ENCODE measurements at places on chromosomes 11 and 22.

DNA sequence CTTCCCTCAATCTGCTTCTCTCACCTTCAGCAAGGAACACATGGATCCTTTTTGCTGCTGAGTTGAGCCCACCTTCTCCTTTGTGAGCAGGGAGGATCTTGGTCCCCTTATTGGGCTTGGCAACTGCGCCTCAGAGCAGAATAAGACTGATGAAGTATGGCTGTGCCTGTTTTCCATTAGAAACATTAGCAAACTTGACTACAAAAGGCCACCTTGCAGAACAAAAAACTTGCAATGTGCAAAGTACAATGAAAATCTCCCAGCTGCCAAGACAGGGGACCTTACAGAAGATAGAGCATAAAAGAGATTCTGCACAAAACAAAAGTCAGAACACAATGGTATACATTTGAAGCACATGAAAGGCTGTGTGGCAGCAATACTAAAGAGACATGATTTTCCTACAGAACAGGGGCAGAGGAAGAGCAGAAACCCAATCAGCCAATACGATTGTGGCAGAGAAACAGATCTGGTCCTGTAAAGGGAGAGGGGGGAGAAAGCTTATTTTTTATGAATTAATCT, 173.5 kb upstream of the SNX19 start:
- no peak for DNase-seq

DNA sequence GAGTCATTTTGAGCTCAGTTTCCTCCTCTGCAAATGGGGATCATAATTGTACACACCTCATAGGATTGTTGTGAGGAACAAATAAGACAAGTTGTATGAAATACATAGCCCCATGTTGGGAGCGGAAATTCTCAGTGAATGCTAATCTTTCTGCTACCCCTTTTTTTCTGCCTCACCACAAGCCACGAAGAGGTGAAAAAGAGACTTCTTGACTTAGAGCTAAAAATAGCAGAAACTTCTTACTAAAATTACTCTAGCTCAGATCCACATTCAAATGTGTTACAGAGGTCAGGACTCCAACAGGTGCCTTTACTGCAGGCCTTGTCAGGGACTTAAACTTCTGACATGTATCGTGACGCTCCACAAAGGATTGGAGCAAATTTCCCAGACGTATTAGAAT, 128.5 kb downstream of the MIAT start:
- DNase-seq = no peak

DNA sequence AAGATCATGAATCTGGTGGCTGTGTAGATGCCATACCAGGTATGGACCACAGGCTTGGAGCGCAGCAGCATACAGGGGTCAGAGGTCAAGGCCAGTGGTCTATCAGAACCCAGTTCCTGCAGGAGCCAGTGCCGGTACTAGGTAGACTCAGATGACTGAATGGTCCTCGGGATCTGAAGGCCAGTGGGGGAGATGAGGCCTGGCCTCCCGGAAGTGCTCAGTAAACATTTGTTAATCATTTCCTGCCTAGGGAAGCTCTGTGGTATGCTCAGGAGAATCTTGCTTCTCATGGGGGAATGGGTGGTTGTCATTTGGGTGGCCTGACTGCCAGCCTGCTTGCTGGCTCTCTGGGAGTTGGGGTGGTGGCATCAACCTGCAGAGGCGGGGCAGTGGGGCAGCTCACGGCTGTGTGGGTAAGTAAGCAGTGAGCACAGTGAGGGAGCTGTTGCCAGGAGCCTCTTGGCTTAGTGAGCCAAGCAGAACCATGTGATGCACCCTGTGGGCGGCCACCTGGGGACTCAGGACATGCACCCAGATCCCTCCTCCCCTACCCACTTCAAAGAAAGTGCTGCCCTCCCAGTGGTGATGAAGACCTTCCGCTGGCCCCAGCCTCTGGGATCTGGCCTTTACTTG, 33.0 kb downstream of the PTPRJ start:
- no peak for DNase-seq

- DNase-seq = no peak
Measured at GRCh38 chr11:46291441-46292150, 14.1 kb downstream of the CREB3L1 start.

- no peak for DNase-seq
Measured at GRCh38 chr22:40635940-40636379, 559 bp downstream of the MRTFA start.

DNA sequence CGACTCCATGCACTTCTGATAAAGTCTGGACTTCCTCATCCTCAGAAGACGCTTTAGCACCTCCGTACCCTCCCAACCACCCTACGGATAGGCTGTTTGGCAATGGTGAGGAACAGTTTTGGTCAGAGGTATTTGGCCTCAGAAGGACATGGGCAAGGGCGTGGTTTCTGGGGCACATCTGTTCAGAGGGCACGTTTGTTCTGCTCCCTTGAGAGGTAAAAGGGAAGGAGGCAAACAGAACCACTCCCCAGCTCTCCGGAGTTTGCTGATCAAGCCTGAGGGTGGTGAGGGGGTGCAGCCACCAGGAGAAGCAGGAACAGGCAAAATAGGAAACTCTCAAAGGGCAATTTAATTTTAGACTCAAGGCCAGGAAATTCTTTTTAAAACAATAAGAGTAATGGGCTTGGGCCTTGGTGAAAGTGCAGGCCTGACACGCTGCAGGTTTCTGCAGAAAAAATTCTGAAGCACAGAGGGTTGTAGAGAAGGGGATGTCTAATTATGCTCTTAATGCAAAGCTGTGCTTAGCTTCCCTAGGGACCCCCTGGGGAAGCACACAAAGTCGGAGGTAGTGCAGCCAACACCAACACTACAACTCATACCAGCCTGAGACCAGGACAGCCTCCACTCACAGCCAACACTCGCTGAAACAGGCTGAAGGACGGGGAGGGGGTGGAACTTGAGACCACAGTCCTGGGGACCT, 23.3 kb downstream of the ETS1 start:
- DNase-seq = no peak

GRCh38 chr22:34841911-34842310, 224.0 kb upstream of the ISX start:
- no peak for DNase-seq

DNA sequence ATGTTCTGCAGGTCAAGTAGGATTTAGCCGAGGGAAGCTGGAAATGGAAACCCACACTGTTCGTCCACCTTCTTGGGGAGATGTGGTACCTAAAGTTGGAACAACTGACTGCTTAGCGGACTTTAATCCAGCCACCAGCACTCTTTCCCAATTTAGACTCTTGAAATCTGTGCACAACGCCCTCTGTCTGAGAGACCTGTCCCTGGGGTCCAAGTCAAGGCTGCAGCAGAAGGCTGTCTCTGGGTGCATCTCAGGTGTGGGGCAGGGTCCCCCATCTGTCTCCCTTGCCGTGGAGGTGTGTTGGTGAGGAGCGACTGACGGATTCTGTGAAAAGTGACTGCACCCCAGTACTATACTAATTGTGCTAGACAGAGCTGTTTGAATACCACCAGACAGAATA, 168.2 kb upstream of the CADM1 start:
- no peak for DNase-seq

GRCh38 chr11:40241524-40242051, 1217.9 kb downstream of the LRRC4C start:
- no peak for DNase-seq

GRCh38 chr11:95563173-95563572, 226.4 kb downstream of the FAM76B start:
- no peak for DNase-seq

DNA sequence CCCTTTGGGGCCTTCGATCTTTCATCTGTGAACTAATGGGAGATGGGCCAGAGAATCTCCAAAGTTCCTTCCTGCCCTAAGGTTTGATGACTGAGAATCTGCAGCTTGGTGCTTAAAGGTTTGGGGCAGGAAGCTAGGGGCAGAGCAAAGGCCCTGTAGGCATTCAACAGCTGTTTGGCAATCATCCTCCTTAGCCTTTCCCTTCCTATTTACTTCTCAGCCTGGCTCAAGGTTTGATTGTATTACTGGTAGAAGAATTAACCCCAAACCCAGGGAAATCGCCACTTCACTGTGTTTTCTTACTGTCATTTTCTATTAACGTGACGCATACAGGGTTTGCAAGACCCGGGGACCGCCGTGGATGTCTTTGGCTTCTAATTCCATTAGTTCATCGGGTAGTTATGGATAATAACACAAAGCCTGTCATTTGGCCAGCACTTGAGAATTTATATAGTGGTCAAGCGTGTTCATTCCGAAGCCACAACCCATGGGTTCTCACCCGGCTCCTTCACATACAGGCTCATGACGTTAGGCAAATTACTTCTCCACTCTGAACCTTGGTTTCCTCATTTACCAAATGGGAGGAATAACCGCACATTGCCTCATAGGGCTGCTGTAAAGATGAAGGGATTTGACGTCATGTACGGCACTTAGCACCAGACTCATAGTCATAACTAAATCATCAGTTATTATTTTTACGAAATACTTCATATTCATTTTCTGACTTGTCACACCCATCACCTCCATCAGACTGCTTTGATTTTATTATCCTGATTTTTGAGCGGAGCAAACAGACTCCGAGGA, 158.1 kb downstream of the FBXO7 start:
- DNase-seq = no peak

GRCh38 chr11:78217650-78218541, 29.2 kb downstream of the USP35 start:
- no peak for DNase-seq

DNA sequence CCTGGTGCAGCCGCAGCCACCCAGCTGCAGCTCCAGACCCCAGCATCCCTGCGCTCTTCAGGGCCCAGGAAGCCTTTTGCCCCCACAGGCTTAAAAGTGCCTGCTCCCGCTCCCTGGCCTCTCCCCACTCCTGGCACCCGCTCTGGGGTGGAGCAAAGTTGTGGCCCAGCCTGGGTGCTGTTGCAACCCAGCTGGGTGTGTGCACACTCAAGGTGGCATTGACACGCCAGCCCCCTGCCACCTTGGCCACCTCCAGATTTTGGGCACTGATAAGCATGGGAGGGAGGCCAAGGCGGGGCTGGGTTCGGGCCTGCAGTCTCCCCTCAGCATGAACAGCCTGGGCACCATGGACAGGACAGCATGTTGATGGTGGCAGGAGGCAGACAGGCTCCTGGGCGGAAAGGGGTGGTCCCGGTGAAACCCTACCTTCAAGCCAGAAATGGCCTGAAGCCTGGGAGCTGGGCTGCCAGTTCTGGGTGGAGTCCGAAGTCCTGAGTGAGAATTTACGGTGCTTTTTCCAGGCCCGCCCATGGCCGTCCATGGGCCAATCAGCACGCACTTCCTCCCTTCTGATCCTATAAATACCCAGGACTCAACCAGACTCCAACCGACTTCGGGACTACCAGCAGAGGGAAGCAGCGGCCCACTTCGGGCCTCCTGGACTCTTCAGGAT, 23.6 kb upstream of the RNASEH2C start:
- DNase-seq = no peak

- DNase-seq = no peak
Measured at GRCh38 chr11:65798882-65799281, 12.0 kb downstream of the OVOL1 start.

- no peak for DNase-seq
Measured at GRCh38 chr22:44795701-44796630, 43.6 kb downstream of the ARHGAP8 start.

GRCh38 chr11:134275188-134275533, 1.0 kb upstream of the GLB1L3 start:
- no peak for DNase-seq

DNA sequence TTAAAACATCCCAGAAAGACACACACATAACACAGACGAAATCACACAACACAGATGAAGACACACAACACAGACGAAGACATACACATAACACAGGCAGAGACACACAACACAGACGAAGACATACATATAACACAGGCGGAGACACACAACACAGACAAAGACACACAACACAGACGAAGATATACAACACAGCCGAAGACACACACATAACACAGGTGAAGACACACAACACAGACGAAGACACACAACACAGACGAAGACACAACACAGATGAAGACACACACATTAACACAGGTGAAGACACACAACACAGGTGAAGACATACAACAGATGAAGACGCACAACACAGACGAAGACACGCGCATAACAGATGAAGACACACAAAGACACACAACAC, 4.8 kb upstream of the MOB2 start:
- DNase-seq = no peak

DNA sequence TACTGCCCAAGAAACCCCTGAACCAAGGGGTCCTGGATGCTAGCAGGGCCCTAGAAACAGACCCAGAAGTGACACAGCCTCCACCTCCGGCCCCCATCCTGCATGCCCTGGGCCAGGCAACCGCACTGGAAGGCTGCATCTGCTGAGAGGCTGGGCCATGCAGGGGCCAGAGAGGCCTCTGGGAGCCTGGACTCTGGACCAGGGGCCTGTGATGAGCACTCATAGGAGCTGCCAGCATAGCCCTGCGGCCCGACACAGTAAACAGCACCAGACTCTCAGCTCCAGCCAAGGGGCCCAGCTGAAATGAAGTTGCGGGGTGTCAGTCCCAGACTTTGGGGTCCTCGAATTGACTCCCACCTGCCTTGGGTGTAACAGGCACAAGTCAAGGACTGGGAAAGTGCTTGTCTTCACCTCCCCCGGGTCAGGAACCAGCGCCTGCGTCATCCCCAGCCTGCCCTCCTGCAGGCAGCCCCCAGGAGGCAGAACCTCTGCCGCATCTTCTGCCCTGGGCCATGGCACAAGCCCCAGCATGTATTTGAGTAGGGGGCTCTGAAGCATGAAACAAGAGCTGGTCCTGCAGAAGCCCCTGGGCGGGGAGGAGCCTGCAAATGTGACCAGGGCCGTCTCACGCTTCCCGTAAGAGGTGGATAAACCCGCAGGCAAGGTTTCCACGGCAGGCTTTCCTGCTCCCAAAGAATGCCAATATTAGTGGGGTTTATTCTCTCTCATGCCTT, 25.2 kb upstream of the CCND1 start:
- DNase-seq = no peak

DNA sequence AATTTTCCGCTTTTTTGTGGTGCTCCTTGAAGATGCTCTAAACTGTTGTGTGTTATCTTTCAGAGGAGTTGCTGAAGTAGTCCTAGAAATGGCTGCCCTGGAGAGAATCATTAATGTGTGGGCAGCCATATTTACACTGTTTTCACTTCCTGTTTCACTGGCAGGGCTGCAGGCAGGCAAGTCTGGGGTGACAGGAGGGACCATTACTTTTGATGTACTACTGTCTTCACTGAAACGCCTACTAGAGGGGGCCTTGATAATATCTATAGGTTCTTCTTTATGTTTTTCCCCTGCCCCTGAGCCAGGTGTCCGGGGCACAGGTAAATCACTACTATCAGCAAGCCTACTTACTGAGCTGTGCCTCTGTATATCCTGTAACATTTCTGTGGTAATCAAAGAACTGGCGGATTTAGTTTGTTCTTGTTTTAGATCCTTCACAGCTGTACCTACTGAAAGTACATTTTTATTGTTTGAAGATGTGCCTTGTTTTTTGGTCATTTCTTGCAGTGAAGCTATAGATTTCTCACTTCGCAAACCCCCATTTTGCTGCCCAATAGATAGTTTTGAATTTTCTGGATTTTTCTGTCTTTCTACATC, 39.7 kb downstream of the ACAT1 start:
- no peak for DNase-seq

DNA sequence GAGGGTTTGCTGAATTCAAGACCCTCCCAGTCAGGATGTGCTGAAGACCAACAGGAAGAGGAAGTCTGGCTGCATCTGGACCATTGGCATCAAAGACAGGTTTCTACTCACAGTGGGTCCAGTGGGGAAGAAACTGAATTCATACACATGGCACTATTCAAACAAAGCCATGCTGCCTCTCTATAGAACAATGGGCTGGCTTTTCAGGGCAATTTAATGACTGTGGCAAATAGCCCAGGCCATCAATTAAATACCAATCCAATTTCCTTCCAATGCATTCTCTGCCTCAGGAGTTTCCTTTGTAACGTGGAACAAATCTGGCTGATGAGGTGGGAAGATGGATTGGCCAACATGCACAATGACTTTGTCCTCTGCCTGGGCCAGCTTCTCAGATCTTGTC, 98.6 kb downstream of the SEZ6L start:
- DNase-seq = no peak

- no peak for DNase-seq
Measured at GRCh38 chr11:69263736-69264052, 30.3 kb upstream of the MYEOV start.

Measured in cortex of kidney (tissue), 1 donor.